PC-9 (cell line): ENCODE measurements at places on chromosomes 5 and 9. TPM values are rescaled to one million over a fixed set of nuclear protein-coding genes. Genes with fewer than 3 reads are reported as not detected.

Gene CCDC192
- not detected in 2 replicates for total RNA-seq

GRCh38 chr9:17120203-17120602 lies 14.6 kb upstream of the CNTLN start:
- H3K27ac ChIP-seq = no peak overlapping the region
- no peaks in the 10 kb centered on the region for H3K36me3 ChIP-seq
- H3K4me1 ChIP-seq = no peaks in the 10 kb centered on the region
- no peak overlapping the region for H3K4me3 ChIP-seq
- no peak for DNase-seq
- H3K27me3 ChIP-seq = no peaks in the 10 kb centered on the region

DNA sequence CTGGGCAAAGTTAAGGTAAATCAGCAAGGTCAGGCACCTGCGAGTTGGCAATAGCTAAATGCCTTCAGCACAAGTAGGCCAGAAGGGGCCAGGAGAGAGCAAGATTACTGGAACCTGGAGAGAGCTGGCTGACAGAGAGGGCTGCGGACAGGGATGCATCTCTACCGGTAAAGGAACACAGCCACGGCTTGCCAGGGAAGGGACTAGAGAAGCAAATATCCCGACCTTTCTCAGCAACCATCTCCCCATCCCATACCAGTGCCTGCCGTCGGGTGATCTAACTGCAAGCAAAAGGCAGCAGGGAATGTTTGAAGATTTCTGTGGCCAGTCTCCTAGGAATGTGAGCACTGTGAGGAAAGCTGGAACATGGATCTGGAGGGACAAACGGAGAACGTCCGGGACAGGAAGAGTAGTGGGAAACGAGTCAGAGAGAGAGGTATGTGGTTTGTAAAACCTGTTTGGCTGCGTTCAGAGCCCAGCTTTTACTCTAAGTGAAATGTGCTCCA lies 15.9 kb upstream of the ABLIM3 start:
- DNase-seq = peak; percentile 88
- no peaks in the 10 kb centered on the region for H3K36me3 ChIP-seq
- H3K4me1 ChIP-seq = peaks cover 77% of the 10 kb centered on the region
- peak overlapping the region; percentile 54 for H3K4me3 ChIP-seq
- H3K27me3 ChIP-seq = no peaks in the 10 kb centered on the region

DNA sequence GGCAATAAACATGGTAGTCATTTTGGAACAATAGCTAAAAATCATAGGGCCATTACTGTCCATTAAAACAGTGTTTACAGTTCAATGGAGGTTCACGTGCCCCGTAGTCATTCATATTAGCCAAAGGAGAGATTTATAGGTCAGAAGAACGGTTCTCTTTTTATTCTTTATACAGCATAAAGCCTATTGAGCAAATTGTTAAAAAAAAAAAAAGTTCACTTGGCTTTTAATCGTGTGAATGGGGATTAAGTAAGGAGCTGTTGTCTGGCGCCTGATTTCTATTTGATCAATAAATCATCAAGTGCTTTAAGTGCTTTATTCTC lies 69.1 kb upstream of the TBCA start:
- no peaks in the 10 kb centered on the region for H3K36me3 ChIP-seq
- no peak for DNase-seq
- no peaks in the 10 kb centered on the region for H3K4me1 ChIP-seq
- H3K27me3 ChIP-seq = no peaks in the 10 kb centered on the region
- no peak overlapping the region for H3K27ac ChIP-seq
- no peak overlapping the region for H3K4me3 ChIP-seq

Gene KDM4C
- 11.6 and 12.9 TPM in 2 replicates for total RNA-seq

- no peaks in the 10 kb centered on the region for H3K36me3 ChIP-seq
- H3K27me3 ChIP-seq = peaks cover 59% of the 10 kb centered on the region
- no peak overlapping the region for H3K4me3 ChIP-seq
These were observed 114.0 kb downstream of the NSG2 start for GRCh38 chr5:174159327-174160114.
